ENCODE measurements at places on chromosomes 3 and 15.

GRCh38 chr3:130073582-130073981, 8.0 kb upstream of the ALG1L2 start:
- no peak for DNase-seq

DNA sequence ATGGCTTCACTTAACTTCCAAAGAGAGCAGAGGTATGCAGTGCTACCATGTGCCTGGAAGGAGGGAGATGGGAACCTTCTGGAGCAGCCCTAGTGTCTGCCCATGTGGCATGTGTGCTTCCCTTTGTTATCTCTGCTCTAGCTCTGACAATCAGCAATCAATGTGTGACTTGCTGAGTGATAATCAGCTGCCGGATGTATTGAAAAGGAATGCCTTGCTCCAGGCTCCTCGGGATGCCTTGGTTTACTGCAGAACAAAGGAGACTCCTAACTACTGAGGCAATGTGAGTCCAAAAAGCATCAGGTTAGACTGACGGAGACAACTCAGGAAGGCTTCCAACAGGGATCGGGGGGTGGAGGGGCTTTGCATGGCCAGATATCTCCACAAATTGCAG, 36.0 kb upstream of the CORO2B start:
- DNase-seq: no peak

DNA sequence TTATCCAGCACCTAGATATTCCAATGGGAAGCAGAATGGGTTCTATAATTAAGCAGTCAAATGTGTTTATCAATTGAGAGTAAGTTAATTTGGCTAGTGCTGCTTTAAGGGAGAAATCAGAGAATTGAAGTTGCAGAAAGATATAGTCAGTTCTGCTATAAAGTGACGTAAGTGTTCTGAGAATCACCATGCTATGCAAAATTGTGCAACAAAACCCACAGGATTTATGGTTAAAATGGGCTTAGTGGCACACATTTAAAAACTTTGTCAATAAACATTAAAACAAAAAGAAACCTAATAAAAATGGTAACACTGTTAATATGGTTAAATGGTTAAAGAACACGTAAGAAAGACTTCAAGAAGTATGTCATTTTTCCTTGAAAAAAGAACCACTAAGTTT, 74.5 kb downstream of the TMEM108 start:
- DNase-seq: no peak

DNA sequence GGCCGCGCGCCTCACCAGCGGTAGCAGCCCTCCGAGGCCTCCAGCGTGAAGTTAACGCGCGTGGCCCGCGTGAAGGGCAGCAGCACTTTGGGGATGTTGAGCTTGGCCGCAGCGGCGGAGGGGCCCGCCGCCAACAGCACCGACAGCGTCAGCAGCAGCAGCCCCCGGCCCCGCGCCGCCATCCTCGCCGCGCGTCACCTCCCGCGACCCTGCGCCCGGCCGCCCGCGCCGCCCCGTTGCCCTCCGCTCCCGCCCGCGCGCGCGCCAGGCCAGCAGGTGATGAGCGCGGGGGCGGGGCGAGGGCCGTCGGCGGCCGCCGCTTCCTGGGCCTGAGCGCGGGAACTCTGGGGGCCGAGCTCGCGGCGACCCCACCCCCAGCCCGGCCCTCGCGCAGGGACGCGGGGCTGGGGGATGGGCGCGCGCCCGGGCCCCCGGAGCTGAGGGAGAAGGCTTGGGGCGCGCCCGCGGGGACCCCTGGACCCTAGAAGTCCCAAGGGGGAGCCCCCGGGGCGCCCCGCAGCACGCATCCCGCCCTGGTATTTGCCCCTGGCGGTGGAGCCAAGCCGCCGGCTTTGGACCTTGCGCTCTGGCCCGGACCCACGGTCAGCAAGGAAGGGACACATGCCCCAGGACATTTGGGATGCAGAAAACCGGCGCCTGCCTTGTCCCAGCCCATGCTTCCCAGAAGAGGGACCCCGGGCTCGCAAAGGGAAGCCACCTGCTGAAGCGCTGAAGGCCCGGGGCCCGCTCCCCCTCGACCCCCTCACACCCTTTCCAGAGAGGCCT, at the start of gene NUP210:
Gene NUP210 (minus strand): TSS at position 278 of the 786 bp plus-strand sequence. CDS start 96 bp downstream, at position 182.
- peak; percentile 83 for DNase-seq

GRCh38 chr3:130091958-130092357, 10.3 kb downstream of the ALG1L2 start:
- DNase-seq: no peak

GRCh38 chr3:66586853-66587252, 86.0 kb upstream of the LRIG1 start:
- DNase-seq: no peak

- no peak for DNase-seq
These were observed 679.8 kb upstream of the LMCD1 start for GRCh38 chr3:7821858-7822257.

- DNase-seq: peak; percentile 16
These were observed 116.3 kb downstream of the CLSTN2 start for GRCh38 chr3:140051019-140051957.

GRCh38 chr3:59563072-59563605, 513.3 kb upstream of the CFAP20DC start:
- DNase-seq: no peak

DNA sequence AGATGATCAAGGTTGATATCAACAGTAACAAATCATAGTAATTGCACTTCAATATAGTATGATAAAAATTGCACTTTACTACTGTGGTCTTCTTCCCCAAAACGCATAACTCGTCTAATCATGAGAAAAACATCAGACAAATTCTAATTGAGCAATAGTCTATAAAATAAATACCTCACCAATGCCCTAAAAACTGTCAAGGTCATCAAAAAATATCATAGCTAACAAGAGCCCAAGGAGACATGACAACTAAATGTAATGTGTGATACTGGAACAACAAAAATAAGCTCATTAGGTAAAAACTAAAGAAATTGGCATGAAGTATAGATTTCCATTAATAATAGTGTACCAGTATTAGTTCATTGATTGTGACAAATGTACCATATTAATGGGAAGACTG, 85.6 kb upstream of the LRRC3B start:
- no peak for DNase-seq

GRCh38 chr3:194526164-194526563, 39.4 kb upstream of the ATP13A3 start:
- DNase-seq: no peak

DNA sequence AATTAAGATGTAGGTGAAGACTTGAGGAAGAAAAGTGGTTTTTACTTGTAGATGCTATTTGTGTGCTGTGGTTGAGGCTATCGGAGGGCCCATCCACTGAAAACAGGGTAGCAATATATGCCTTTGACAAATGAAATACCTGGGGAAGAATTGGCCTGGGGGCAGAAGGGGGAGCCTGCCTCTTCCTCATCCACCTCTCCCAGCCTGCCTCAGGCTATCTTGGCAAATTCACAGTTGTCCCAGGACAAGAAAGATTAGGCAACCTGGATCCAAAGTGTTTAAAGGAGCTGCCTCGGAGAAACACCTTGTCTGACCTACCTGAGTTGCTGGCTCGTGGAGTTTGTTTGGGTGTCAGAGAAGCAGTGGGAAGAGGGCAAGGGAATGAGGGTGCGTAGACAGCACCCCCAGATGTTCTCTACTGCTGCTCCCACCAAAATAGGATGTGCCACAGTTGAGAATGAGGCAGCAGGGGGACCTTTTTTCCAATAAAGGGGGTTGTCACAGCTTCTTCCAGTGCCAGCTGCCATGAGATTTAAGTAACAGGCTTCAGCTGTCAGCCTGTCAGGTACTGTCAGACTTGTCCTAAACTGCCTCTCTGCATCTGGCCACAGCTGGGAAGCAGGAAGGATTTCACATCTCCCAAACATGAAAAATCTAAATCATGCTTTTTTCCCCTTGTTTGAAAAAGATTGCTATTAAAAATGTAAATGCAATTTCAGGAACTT, 9.2 kb downstream of the PLEKHO2 start:
- DNase-seq: no peak

DNA sequence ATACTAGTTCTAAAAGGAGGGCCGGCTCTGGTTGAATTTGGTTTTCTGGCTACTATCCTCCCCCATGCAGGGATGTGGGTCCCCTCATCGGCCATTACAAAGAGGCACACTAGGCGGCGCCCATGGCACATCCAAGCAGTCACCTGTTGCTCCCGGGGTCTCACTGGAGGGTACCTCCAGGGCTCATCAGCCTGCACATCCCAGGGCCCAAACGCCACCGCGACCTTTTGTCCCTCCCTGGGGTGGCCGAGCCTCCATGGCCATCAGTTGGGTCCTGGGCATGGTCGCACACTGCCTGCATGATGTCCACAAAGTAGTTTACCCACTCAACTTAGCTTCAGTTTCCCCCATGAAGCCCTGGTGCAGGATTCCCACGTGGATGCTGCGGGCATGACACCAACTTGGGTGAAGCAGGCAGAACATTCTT, 28.3 kb downstream of the IDH3A start:
- peak; percentile 45 for DNase-seq

DNA sequence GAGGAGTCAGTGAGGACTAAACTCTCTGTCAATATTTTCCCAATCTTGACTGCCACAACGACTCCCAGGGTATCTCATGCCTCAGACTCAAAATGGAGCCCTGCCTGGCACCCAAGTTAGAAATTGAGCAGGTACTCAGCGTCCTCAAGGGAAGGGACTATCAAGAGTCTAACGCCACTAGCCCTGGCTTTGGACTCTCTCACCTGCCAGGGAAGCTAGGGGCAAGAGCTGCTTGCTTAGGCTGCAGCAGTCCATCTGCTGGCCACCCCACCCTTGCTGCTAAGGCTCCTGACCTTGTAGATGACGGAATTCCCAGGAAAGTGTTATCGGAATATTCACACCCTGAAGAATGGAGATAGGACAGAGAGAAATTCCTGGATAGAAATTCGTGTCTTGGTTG, 33.0 kb downstream of the ZIC4 start:
- DNase-seq: no peak

DNA sequence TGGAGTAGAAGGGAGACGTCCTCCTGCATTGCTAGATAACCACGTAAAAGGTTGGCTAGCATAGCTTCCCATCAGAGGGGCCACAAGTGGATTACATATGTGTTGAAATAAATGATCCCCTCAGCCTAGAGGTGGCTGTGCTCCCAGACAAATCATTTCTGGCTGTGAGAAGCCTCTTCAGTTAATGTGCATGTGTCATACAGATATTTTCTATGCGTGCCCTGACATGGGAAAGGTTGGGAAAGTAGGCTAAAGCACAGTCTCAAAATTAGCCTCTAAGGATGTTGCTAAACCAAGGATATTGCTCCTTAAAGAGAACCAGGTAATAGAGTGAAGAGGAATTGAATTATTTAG, 17.8 kb downstream of the USP3 start:
- DNase-seq: no peak

DNA sequence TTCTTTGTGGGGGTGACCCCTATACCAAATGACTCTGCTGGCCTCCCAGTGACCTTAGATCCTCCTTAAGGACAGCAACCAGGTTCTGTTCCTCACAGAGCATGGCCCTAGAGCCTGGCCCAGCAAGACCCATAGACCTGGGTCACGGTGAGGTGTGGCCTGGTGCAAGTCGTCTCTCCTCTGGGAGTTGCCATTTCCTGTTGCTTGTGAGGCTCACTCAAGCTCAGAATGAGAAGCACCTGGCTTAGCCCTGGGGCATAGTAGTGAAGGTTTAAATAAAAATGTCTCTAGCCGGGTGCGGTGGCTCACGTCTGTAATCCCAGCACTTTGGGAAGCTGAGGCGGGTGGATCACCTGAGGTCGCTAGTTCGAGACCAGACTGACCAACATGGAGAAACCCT, 131.3 kb downstream of the SMAD6 start:
- DNase-seq: peak; percentile 47

GRCh38 chr3:22288756-22289155, 537.7 kb upstream of the ZNF385D start:
- DNase-seq: no peak

- DNase-seq: no peak
These were observed 59.2 kb downstream of the SRGAP3 start for GRCh38 chr3:9190276-9190675.

GRCh38 chr3:177743173-177743890, 546.0 kb upstream of the TBL1XR1 start:
- no peak for DNase-seq

DNA sequence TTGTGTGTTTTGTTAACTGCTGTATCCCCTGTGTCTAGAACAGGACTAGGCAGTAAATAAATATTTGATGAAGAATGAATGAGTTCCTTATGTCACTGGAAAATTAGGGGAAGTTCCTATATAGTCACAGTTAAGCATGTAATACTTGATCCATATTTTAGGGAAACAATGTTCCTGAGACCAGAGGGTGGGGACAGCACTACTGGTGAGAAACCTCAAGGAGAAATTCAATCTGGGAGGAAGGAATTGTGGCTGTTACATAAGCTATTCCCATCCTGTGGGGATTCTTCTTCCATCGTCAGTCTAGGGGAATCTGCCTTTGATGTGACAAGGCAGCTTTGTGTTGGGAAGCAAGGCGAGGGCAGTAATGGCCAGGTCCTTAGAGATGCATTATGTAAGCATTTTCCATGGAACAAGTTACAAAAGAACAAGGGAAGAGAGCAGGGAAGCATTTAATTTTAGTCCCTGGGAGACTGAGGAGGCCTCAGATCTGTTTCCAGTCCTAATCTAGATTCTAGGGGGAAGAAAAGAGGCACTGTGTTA, 219.3 kb upstream of the TTC14 start:
- no peak for DNase-seq

GRCh38 chr3:64131725-64132469, 93.4 kb downstream of the PRICKLE2 start:
- no peak for DNase-seq

DNA sequence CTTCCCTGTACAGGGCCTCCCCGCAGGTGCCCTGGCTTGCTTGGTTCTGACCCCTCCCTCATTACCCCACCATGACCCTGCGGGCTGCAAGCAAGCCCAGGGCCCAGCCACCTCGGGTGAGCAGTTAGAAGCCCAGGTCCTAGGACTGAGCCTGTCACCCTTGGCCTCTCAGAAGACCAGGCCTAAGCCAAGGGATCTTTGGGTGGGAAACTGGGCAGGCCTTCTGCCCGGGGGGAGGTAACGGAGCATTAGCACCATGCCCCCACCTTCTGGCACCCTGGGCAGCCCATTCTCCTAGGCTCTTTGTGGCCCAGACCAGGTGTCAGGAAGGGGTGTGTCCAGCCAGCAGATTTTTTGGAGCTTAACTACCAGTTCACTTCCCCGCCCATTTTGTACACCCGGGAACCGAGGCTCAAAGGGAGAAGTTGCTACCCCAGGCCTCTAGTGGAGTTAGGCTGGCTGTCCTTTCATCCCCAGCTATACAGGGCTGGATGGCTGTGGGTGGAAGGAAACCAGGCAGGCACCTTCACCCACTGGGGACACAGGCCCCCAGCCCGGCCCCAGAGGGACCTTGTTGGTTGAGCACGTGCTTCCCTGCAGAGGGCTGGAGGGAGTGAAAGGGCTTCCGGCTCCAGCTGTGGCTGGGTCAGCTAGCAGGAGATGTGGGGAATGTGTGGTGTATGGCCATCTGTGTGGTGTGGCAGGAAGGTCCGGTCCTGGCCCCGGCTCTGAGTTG, 1.4 kb downstream of the CSK start:
- DNase-seq: peak; percentile 69

- DNase-seq: no peak
These were observed 8.4 kb upstream of the LEKR1 start for GRCh38 chr3:156817646-156818272.

DNA sequence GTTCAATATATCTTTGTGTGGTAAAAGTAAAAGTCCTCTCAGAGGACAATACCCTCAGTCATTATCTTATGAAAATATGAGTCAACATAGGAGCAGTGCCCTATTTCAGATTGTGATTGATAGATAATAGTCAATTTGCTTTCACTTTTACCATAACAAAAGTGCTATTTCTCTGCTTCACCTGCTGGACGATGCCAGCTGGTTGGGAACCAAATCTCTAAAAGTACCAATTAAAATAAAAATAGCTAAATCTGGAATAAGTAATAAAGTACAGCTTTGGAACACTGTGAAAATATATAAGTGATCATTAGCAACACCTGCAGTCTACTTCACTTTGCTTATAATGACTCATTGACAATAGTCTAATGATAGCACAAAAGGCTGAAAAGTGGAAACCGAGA, 390.3 kb upstream of the AGTR1 start:
- no peak for DNase-seq
